Peyer's patch (tissue), 4 donors: ENCODE measurements at places on chromosomes 1 and 21. TPM values are rescaled to one million over a fixed set of nuclear protein-coding genes. Genes with fewer than 3 reads are reported as not detected.
A peak's percentile ranks its signal among the peaks of the same experiment; 100 is the strongest.

DNA sequence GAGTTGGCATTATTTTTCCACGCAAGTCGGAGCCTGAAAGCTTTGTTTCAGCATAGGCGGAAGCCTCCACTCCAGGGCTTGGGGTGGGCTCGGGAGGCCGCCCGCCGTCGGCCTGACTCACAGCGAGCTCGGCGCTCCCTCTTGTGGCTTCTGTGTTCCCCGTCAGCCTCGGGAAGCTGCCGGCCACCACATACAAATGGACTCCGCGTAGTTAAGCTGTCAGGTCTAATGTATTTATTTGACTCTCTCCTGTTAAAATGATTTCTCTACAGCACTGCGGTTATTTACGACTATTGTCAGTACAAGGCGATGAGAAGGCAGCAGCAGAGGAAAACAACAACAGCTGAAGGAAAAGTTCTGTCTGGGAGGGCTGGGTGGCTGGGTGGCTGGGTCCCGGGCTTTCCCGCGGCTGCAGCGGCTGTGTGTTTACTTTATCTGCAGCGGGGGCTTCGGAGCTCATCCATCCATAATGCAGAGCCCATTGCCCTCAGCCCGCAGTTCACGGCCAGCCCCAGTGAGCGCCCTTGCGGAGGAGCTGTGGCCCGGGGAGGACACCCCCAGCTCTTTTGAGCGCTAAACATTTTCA lies 375.7 kb upstream of the CAMK1G start:
- H3K4me3 ChIP-seq: peak overlapping the region; percentile 36
- no peak overlapping the region for H3K27ac ChIP-seq

GRCh38 chr21:45421071-45421845 lies 16.3 kb downstream of the COL18A1 start:
- DNase-seq: no peak
- H3K4me1 ChIP-seq: no peaks in the 10 kb centered on the region
- no peaks in the 10 kb centered on the region for H3K36me3 ChIP-seq
- no peaks in the 10 kb centered on the region for H3K27me3 ChIP-seq
- no peak overlapping the region for H3K27ac ChIP-seq

- H3K27me3 ChIP-seq: no peaks in the 10 kb centered on the region
- no peak overlapping the region for H3K27ac ChIP-seq
- H3K36me3 ChIP-seq: peaks cover 5% of the 10 kb centered on the region
- DNase-seq: no peak
- H3K4me1 ChIP-seq: no peaks in the 10 kb centered on the region
Measured at GRCh38 chr1:117623698-117624097, 17.9 kb downstream of the TENT5C start.

GRCh38 chr1:241499910-241500309 lies 19.6 kb downstream of the FH start:
- DNase-seq: no peak
- no peaks in the 10 kb centered on the region for H3K27me3 ChIP-seq
- H3K4me1 ChIP-seq: no peaks in the 10 kb centered on the region
- no peak overlapping the region for H3K4me3 ChIP-seq
- H3K27ac ChIP-seq: no peak overlapping the region

GRCh38 chr1:237258871-237259270 lies 216.9 kb downstream of the RYR2 start:
- DNase-seq: no peak
- H3K27me3 ChIP-seq: no peaks in the 10 kb centered on the region
- no peak overlapping the region for H3K4me3 ChIP-seq
- H3K4me1 ChIP-seq: no peaks in the 10 kb centered on the region

GRCh38 chr1:4464478-4464877 lies 189.9 kb upstream of the AJAP1 start:
- no peaks in the 10 kb centered on the region for H3K27me3 ChIP-seq
- no peak overlapping the region for H3K4me3 ChIP-seq
- no peak overlapping the region for H3K27ac ChIP-seq
- H3K4me1 ChIP-seq: no peaks in the 10 kb centered on the region

- no peaks in the 10 kb centered on the region for H3K4me1 ChIP-seq
- H3K36me3 ChIP-seq: no peaks in the 10 kb centered on the region
- no peaks in the 10 kb centered on the region for H3K27me3 ChIP-seq
- peak overlapping the region; percentile 78 for H3K4me3 ChIP-seq
- peak overlapping the region; percentile 98 for H3K27ac ChIP-seq
- peak; percentile 92 for DNase-seq
Measured at GRCh38 chr1:2555634-2556276, 416 bp upstream of the TNFRSF14 start.

GRCh38 chr1:75745276-75745675 lies 20.8 kb downstream of the ACADM start:
- H3K27ac ChIP-seq: no peak overlapping the region
- DNase-seq: no peak
- H3K4me1 ChIP-seq: no peaks in the 10 kb centered on the region
- H3K36me3 ChIP-seq: no peaks in the 10 kb centered on the region
- no peaks in the 10 kb centered on the region for H3K27me3 ChIP-seq
- H3K4me3 ChIP-seq: no peak overlapping the region

- H3K27ac ChIP-seq: no peak overlapping the region
- peaks cover 14% of the 10 kb centered on the region for H3K4me1 ChIP-seq
- no peak overlapping the region for H3K4me3 ChIP-seq
- H3K27me3 ChIP-seq: no peaks in the 10 kb centered on the region
Measured at GRCh38 chr1:155882235-155882634, 22.9 kb downstream of the SYT11 start.

DNA sequence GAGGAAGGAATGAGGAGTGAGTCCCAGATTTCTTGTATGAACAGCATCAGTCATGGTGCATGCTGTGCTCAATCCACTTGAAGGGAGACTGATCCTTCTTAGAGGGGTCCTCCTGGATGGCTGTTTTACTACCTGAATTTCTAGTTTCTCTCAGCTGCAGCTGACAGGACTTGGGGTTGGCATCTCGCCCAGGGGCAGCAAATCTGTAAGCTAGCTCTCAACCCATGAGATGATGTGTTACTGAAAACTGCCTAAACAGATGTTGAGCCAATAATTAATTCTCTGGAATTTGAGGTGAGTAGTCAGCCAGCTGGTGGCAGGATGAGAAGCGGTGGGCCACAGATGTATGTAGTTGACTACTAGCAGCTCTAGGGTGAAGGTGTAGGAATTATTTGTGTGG lies 19.6 kb downstream of the BACH1 start:
- no peak for DNase-seq
- H3K36me3 ChIP-seq: peaks cover 10% of the 10 kb centered on the region
- H3K4me1 ChIP-seq: no peaks in the 10 kb centered on the region
- no peak overlapping the region for H3K27ac ChIP-seq
- no peaks in the 10 kb centered on the region for H3K27me3 ChIP-seq
- H3K4me3 ChIP-seq: no peak overlapping the region

DNA sequence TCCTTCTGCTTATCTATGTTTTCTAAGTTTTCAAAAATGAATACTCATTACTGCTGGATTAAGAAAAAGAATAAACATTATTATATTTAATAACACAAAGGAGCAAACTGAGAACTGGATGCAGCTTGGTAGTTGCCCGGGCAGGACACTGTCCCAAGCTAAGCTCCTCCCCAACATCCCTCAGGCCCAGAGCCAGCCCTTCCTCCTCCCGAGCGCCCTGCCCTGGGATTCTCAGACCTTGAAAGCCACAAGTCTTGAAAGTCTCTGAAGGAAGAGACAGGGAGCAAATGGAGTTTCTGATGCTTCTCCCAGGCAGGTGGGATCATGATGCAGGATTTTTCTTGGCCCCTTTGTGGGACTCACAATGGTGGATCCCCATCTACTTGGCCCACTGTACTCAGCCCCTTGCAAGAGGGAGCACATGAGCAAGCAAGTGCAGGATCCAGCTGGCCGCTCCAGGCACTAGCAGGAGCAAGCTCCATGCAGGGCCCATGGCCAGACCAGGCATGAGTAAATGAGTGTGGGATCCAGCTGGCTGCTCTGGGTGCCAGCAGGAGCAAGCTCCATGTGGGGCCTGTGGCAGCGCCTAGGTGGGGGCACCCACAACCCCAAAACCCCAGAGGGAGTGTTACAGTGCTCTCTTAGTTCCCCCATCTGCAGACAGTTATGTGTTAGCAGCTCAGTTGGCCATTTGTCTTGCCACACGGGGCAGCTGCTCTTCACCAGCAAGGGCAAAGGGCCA lies 32.1 kb upstream of the RAB4A start:
- DNase-seq: no peak
- H3K36me3 ChIP-seq: no peaks in the 10 kb centered on the region
- H3K4me1 ChIP-seq: no peaks in the 10 kb centered on the region
- H3K27ac ChIP-seq: no peak overlapping the region
- no peak overlapping the region for H3K4me3 ChIP-seq
- H3K27me3 ChIP-seq: no peaks in the 10 kb centered on the region

DNA sequence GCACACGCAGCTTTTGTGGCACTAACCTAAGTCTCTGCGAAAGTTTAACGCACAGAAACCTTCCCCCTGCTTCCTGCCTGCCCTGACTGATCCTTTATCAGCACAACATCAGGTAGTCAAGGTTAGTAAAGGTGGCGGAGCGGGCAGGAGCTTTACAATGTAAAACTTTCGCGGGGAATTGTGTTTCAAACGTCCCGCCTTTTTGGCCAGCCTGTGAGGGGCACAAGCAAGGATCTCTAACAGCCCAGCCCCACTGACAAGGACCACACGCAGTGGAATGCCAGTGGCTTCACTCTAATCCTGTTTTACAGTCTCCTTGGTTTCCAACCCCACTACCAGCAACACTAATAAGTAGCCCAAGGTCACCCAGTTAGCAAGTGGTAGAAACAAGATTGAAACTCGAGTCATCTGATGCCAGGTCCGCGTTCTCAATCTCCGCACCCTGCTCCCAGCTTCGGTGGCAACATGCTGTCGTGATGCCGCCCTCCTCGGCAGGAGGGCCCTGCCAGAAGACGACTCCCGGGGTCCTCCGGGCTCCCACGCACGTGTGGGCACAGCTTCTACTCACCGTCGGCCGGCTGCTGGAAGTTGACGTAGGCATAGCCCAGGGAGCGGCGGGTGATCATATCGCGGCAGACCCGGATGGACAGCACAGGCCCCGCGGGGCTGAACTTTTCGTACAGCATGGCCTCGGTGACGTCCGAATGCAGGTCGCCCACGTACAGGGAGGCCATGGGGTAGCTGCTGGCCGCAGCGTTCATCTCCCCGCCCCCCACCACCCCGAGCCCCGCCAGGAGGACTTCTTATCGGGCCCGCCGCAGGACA lies 1.2 kb downstream of the PABPC4 start:
- peaks cover 32% of the 10 kb centered on the region for H3K4me1 ChIP-seq
- DNase-seq: peak; percentile 53
- H3K27me3 ChIP-seq: no peaks in the 10 kb centered on the region
- H3K27ac ChIP-seq: peak overlapping the region; percentile 86

DNA sequence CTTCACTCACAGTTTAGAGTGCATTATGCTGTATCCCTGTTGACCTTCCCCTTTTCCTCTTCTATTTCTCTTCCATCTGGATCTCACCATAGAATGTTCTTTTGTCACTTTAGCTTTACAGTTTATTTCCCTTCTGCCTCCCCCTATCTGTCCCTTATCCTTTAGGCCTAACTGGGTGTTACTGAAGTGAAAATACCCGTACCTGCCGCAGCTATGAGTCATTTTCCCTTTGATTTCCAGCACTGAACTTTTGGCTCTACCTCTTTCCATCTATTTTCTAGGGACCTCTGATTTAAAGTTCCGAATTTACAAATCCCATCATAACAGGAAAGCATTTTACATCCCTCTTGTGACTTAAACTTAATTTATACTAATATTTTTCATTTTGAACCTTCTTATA lies 19.7 kb downstream of the ITSN1 start:
- H3K4me3 ChIP-seq: no peak overlapping the region
- H3K36me3 ChIP-seq: no peaks in the 10 kb centered on the region
- no peaks in the 10 kb centered on the region for H3K27me3 ChIP-seq
- H3K4me1 ChIP-seq: peaks cover 14% of the 10 kb centered on the region

GRCh38 chr21:41526478-41527087 lies 18.6 kb upstream of the TMPRSS2 start:
- peak; percentile 85 for DNase-seq
- no peak overlapping the region for H3K4me3 ChIP-seq

DNA sequence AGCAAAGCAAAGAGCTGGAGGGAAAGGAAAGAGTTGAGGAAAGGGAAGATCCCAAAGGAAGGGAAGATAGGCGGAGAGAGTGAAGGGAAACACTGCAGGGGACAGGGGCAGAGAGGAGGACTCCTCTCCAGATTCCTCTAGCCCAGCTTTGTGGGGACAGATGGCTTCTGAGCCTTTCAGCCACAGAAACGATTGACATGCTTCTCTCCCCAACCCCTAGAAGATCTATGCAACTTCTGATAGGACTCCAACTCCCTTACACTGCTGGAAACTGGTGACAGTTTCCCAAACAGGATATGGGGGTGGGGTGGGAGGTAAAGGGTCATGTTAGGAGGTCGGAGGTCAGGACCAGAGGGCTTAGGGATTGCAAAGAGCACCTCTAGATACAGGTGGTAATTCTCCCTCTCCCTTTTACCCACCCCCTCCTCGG lies 6.5 kb downstream of the MEX3A start:
- no peak overlapping the region for H3K27ac ChIP-seq
- no peaks in the 10 kb centered on the region for H3K27me3 ChIP-seq
- no peak overlapping the region for H3K4me3 ChIP-seq
- DNase-seq: no peak

- H3K36me3 ChIP-seq: no peaks in the 10 kb centered on the region
- no peak overlapping the region for H3K27ac ChIP-seq
- no peaks in the 10 kb centered on the region for H3K27me3 ChIP-seq
Measured at GRCh38 chr1:109713636-109714035, 1.6 kb downstream of the GSTM5 start.

- DNase-seq: no peak
- no peaks in the 10 kb centered on the region for H3K27me3 ChIP-seq
- H3K4me1 ChIP-seq: no peaks in the 10 kb centered on the region
- H3K27ac ChIP-seq: no peak overlapping the region
Measured at GRCh38 chr1:175198332-175198731, 5.8 kb upstream of the KIAA0040 start.

DNA sequence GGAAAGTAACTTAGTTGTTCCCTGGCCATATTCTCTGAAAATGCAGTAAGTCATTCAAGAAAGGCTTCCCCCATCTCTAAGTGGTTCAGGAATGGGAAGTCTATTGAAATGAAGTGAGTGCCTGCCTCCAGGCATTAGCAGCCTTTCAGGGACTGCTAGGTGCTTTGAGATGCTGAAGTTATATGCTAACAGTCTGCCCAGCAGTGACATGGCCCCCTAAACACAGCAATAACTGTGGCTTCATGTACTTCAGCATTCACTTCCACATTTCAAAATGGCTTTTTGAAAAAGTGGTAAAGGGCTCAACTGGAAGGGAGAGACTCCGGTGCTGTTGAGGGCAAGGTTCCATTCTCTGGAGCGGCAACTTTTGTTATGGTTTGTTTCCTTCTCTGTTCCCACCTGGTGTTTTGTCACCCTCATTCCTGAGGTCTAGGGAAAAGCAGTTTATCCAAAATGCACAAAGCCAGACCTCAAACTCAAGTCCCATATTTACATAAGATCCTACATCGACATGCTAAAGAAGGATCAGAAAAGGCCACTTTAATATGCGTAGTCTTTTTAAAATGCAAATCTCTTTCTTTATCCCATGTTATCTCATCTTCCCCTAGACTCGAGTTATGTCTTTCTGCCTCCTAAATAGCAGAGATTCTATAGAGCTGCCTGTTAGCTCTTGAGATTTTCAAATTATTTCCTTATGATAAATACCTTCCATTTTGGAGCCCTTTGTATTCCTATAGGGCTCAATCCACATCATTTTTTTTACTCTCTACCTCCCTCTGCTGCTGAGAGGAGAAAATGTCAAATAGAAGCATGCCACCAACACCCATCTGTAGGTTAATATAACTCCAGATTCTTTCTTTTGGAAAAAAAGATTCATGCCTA lies 34.2 kb upstream of the LRRC8C start:
- no peaks in the 10 kb centered on the region for H3K4me1 ChIP-seq
- H3K27ac ChIP-seq: no peak overlapping the region
- H3K27me3 ChIP-seq: no peaks in the 10 kb centered on the region
- no peak for DNase-seq
- no peaks in the 10 kb centered on the region for H3K36me3 ChIP-seq

The KIAA1614 gene
- 0.35 TPM for total RNA-seq

The PLCH2 gene
- 11.4 TPM for total RNA-seq

The IGSF9 gene
- total RNA-seq: 48.5 TPM

The IL23R gene
- 1.6 TPM for total RNA-seq

The TCHHL1 gene
- total RNA-seq: not detected

The ALG14 gene
- 2.6 TPM for total RNA-seq

The PRAMEF7 gene
- not detected for total RNA-seq

The ACTL8 gene
- not detected for total RNA-seq
